SHP77 (cell line): ENCODE measurements at places on chromosomes 3 and 15.

DNA sequence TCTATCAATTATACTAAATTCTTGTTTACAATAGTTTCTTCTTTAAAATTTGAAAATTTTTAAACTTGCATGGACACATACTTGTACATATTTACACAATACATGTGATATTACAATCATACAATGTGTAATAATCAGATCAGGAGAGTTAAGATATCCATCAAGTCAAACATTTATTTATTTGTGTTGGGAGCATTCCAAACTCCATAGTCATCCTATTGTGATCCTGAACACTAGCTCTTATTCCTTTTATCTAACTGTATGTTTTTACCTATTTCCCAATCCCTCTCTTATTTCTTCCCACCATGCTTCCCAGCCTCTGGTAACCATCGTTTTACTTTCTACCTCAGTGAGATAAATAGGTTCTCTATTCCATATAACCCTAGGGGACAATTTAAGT is 1219.2 kb downstream of the ZPLD1 start:
- DNase-seq, result no peak

GRCh38 chr15:78001656-78002055 is 75.9 kb downstream of the TBC1D2B start:
- DNase-seq, result no peak

GRCh38 chr3:14719006-14719405 is 44.1 kb downstream of the C3orf20 start:
- DNase-seq, result no peak

GRCh38 chr15:45919806-45920205 is 285.0 kb downstream of the SQOR start:
- DNase-seq, result no peak

- DNase-seq, result peak; percentile 34
Measured at GRCh38 chr3:53949541-53949940, 57.9 kb upstream of the SELENOK start.
